GM18507 (cell line): ENCODE measurements at places on chromosomes 3 and 15.

- DNase-seq: no peak
Observed at GRCh38 chr15:41367418-41367817, 34.7 kb downstream of the NUSAP1 start.

- DNase-seq: no peak
Observed at GRCh38 chr3:180185650-180186049, 148.9 kb upstream of the PEX5L start.

- DNase-seq: no peak
Observed at GRCh38 chr3:18643281-18643680, 218.1 kb upstream of the SATB1 start.

DNA sequence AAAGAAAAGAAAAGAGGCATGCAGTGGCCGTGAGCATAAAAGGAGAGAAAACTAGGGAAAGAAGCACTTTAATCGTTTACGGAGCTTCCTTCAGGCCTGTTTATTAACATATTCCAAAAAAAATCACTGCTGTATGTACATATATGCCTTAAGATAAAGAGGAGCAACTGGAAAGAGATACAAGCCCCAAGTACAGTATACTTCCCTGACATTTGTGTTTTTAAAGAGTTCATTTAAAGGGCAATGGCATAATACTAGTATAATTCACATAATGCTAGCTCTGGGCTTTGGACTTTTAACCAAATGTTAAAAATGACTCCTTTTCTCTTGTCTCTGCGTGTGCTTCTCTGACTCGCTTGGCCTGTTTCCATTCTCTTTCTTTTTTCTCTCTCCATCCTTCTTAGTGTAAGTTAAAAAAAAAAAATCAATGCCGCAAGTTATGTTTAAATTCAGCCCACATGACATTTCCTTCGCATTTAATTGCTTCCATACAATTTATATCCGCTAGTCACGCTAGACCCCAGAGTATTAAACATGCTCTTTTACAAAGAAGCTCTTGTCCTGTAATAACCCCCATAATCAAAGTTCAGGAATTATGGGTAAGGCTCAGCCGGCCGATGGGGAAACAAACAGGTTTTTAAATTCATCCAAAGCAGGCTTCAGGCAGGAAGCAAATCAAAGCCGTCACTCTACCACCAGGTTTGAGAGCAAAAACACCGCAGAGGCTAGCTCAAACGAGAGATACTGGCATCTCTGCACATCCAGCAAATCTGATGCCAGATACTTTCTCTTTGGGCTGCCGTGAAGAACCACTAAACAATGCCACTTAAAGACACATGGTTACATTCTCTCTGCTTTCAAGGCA lies 19.4 kb downstream of the WWTR1 start:
- DNase-seq: no peak

DNA sequence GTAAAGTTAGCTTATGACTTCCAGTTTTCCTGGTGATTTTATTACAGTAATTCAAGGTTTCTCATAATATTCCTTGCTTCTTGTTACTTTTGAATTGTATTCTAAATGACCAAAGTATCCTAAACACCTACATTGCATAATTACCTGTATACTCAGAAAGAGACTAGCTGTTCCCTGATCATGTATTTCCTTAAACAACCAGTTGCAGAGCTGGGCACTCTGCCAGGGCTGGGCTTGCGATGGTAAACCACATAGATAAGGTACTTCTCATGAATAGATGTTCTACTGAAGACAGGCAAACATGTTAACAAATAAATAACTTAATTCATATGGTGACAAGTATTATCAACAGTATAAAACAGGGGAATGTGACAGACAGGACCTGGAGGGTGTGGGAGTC lies 142.3 kb upstream of the WNT5A start:
- no peak for DNase-seq

GRCh38 chr15:84807228-84807627 lies 9.9 kb upstream of the ALPK3 start:
- DNase-seq: no peak

- DNase-seq: no peak
Observed at GRCh38 chr3:177703788-177704187, 506.5 kb upstream of the TBL1XR1 start.

DNA sequence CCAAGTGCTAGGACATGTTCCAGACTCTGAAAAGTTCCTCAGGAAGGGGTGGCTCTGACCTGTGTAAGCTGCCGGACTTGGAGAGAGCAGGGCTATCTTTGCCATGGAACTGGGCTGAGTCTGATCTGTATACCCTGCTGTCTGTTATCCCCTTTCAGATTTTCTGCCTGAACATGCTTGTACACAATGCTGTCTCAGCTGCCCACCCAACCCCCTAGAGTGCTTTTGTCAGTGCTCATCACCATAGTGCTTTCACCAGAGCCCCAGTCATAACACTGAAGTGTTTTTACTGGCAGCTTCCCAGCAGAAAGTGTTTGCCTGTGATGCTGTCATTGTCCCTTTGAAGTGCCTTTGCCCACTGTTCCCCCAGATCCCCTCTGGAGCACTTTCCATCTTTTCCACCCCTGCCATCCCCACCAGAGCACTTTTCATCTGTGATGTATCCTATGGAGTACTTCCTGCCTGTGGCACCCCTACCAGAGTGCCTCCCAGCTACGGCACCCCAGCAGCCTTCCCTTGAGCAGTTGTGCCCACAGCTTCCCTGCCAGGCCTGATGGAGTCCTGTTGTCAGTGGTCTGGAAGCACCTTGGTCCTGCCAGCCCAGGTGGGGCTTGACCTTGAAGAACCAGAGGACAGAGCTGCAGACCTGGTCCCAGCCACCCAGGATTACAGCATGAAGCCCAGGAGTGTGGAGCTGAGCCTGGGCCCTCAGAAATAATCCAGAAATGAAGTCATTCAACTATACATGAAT lies 397.7 kb downstream of the DIPK2A start:
- DNase-seq: no peak

- no peak for DNase-seq
Observed at GRCh38 chr3:15453991-15454625, 26.7 kb downstream of the EAF1 start.

DNA sequence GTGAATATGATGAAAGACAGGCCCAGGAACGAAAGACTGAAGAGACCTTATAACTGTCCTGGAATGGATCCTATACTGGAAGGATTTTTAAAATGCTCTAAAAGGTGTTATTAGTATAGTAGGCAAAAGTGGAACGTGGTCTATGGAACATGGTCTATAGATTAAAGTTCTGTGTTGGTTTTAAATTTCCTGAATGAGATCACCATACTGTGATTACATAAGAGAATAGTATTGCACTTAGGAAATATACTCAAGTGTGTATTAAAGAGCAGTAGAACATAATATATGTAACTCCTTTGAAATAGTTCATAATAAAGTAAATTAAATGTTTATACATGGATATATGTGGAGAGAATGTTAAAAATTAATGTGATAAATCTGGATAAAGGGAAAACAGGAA lies 68.2 kb downstream of the SPRED1 start:
- no peak for DNase-seq

GRCh38 chr3:2653706-2654105 lies 456.5 kb downstream of the IL5RA start:
- DNase-seq: no peak

- DNase-seq: no peak
Observed at GRCh38 chr3:118900737-118901525, 133.7 kb downstream of the IGSF11 start.

DNA sequence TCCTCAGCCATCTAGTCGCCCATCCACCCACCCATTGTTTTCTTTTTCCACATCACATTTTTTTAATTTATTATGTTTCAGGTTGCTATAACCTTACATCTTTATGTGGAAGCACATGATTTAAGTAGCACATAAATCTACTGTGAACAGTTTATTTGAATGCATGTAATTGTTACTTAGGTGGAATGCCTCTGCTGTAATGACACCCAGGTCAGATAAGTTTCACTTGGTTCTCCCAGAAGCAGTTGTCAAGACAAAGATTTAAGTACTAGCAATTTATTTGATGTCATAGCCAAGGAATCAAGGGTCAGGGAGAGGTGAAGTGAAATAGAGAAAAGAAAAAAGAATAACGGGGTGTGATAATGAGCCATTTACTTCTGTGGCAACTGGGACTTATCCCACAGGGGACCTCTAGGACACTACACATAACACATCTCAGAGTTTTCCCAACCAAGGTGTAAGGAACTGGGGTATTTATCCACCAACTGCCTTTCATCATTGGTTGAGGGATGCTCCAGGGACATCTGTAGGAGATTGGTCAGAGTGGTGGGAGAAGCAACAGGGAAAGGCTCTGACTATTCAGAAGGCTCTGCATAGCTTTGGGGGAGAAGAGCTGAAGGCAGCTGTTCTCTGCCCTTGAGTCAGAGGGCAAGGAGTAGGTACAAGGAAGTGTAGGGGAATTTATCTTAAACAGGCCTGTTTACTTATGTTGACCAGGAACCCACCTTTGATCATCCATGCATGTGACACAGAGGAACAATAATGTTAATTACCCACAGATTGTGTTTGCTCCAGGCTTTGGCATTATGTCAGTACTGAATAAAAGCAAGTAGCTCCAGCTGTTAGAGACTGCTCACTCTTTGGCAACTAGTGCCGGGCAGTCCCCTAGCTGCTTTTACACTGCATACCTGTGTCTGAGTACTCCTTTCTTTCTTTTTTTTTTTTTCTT lies 94.8 kb downstream of the CD200R1L start:
- DNase-seq: no peak

- no peak for DNase-seq
Observed at GRCh38 chr15:71810256-71811035, at the start of gene NR2E3. TSS of gene NR2E3 (plus strand) at chr15:71810554. CDS start at chr15:71810744, 190 bp downstream.

GRCh38 chr3:150020527-150020926 lies 49.8 kb upstream of the PFN2 start:
- DNase-seq: no peak

- no peak for DNase-seq
Observed at GRCh38 chr3:146133441-146133840, 27.5 kb downstream of the PLOD2 start.

DNA sequence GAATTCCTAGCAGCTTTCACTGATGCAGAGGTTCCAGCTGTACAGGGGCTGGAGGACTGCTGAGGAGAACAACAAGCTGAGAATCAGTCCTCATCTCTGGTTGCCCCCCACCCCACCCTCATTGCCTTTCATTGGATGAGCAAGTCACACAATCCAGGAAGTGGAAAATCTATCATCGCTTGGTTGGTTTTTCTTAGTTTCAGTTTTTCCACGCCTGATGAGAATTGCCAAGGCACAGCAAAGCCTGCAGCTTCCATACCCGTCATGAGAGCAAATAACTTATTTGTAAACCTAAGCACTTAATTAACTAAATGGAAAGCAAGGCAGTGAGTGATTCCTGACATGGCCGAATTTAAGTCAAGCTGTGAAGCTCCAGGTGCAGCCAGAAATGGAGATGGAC lies 21.4 kb upstream of the LIPC start:
- DNase-seq: no peak

DNA sequence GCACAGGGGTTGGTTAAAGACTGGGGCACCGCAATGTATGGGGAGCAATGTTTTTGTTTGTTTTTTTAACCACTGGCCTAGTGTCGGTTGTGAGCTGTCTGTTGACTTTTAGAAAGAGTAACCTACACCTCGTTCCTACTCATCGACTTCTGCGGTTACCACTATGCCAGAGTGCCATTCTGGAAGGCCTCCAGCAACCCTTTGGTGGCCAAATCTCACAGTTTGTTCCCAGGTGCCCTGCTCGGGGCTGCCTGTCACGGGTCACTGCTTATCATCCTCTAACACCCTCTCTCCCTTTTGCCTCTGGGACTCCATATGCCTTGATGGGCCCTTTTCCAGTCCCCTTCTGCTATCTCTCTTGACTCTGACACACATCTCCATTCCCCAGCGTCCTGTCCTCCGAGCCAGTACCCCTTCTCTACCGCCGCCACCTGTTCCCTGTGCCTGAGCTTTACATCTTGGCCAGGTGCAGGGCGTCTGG lies 290.4 kb upstream of the C2CD4B start:
- DNase-seq: no peak

- no peak for DNase-seq
Observed at GRCh38 chr3:104066658-104067057, 1300.1 kb upstream of the ALCAM start.

GRCh38 chr3:112568642-112569041 lies 6.8 kb downstream of the SLC35A5 start:
- DNase-seq: no peak

DNA sequence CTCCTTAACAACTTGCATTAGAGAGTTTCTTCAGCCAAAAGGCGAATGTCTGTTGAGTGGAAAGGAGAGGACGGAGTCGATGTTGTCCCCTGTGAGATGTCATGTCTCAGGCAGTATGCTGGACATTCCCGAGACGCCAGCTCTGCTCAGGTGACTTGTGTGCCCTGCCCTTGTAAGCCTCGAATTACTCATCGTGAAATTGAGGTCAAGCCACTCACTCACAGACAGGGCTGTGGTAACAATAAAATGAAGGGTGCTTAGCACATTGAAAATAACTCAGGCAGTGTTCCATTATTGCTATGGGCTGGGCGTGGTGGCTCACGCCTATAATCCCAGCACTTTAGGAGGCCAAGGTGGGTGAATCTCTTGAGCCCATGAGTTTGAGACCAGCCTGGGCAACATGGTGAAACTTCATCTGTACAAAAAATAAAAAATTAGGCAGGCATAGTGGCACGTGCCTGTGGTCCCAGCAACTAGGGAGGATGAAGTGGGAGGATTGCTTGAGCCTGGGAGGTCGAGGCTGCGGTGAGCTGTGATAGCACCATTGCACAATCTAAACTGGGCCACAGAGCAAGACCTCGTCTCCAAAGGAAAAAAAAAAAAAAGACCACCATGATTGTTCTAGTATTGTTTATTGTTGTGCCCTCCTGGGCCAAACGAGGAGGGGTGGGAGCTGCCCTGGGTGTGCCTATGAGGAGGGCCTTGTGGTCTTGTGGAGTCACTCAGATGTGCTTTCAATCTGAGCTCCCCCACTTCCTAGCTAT lies 214.4 kb downstream of the THSD4 start:
- no peak for DNase-seq

- no peak for DNase-seq
Observed at GRCh38 chr3:195546130-195546560, 3.0 kb upstream of the PPP1R2 start.

GRCh38 chr15:78276064-78276943 lies 11.9 kb downstream of the DNAJA4 start:
- DNase-seq: no peak

- no peak for DNase-seq
Observed at GRCh38 chr3:121648219-121648958, 12.3 kb downstream of the HCLS1 start.

GRCh38 chr3:112090887-112091586 lies 4.8 kb downstream of the C3orf52 start:
- no peak for DNase-seq

- no peak for DNase-seq
Observed at GRCh38 chr15:52414936-52415335, 113.7 kb downstream of the MYO5A start.
